Transverse colon (tissue), 4 donors: ENCODE measurements at places on chromosomes 7 and 10. TPM values are rescaled to one million over a fixed set of nuclear protein-coding genes. Genes with fewer than 3 reads are reported as not detected.

Gene ADARB2
- 2.5 TPM for total RNA-seq

Gene SPDYE16
- not detected for total RNA-seq

Gene RAB19
- total RNA-seq, result 17.7 TPM

Gene ARHGEF35
- 25.2 TPM for total RNA-seq

Gene STAG3
- 0.96 TPM for total RNA-seq

Gene UCN3
- total RNA-seq, result 1.6 TPM

- no peaks in the 10 kb centered on the region for H3K4me1 ChIP-seq
- H3K27me3 ChIP-seq, result no peaks in the 10 kb centered on the region
- no peak overlapping the region for H3K4me3 ChIP-seq
- no peaks in the 10 kb centered on the region for H3K36me3 ChIP-seq
- no peak overlapping the region for H3K27ac ChIP-seq
- DNase-seq, result no peak
Measured at GRCh38 chr10:61541960-61542359, 88.8 kb upstream of the TMEM26 start.

DNA sequence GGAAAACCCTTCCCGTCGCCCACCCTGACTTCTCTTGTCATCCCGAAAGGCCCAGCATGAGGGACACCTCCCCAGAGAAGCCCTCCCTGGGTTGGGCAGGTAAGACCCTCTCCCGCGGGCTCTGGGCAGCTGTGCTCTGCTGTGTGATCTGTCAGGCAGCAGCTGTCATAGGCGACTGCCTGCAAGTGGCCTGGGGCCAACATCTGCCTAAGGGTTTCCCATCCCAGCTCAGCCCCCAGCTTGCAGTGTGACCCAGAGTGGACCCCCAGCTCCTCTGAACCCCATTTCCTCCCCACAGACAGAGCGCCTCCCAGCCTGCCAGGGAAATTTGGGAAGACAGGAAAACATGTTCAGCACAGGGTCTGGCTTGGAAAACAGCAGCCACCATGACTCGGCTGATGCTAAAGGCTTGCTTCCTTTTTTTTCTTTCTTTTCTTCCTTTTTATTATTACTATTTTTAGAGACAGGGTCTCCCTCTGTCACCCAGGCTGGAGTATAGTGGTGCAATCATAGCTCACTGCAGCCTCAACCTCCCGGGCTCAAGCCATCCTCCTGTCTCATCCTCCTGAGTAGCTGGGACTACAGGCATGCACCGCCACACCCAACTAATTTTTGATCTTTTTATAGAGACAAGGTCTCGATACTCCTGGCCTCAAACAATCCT, 18.3 kb upstream of the TNRC18 start:
- H3K4me3 ChIP-seq, result no peak overlapping the region
- H3K4me1 ChIP-seq, result peaks cover 11% of the 10 kb centered on the region
- no peaks in the 10 kb centered on the region for H3K36me3 ChIP-seq
- no peak overlapping the region for H3K27ac ChIP-seq
- H3K27me3 ChIP-seq, result no peaks in the 10 kb centered on the region

- H3K27me3 ChIP-seq, result no peaks in the 10 kb centered on the region
- no peak overlapping the region for H3K4me3 ChIP-seq
- H3K36me3 ChIP-seq, result no peaks in the 10 kb centered on the region
Measured at GRCh38 chr10:102426803-102427287, 5.5 kb downstream of the CUEDC2 start.

- no peak for DNase-seq
- no peaks in the 10 kb centered on the region for H3K27me3 ChIP-seq
- no peaks in the 10 kb centered on the region for H3K4me1 ChIP-seq
- no peak overlapping the region for H3K4me3 ChIP-seq
- H3K36me3 ChIP-seq, result no peaks in the 10 kb centered on the region
Measured at GRCh38 chr10:126851414-126852108, 53.7 kb upstream of the DOCK1 start.

DNA sequence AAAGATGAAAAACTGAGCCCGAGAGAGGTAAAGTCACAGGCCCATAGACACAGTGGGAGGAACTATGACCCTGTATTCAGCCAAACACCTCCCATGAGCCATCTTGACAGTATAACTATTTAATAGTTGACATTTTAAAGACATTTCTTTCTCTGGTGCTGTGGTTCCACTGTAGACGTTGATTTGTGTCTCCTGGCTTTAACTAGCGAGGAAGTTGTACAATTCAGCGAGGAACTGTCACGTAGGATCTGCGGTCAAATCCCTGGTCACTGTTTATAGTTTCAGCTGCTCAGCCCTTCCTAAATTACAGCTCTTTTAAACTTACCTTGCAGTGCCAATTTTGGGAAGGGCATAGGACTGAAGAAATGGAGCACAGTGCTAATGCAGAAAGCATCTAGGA, 7.1 kb upstream of the CELF2 start:
- no peaks in the 10 kb centered on the region for H3K36me3 ChIP-seq
- no peak for DNase-seq
- peak overlapping the region; percentile 40 for H3K27ac ChIP-seq
- no peaks in the 10 kb centered on the region for H3K27me3 ChIP-seq

GRCh38 chr7:111785076-111785475, 222.8 kb upstream of the IMMP2L start:
- no peaks in the 10 kb centered on the region for H3K4me1 ChIP-seq
- no peaks in the 10 kb centered on the region for H3K36me3 ChIP-seq
- H3K27me3 ChIP-seq, result no peaks in the 10 kb centered on the region
- no peak overlapping the region for H3K27ac ChIP-seq

- DNase-seq, result peak; percentile 33
- no peaks in the 10 kb centered on the region for H3K27me3 ChIP-seq
- no peaks in the 10 kb centered on the region for H3K4me1 ChIP-seq
- H3K27ac ChIP-seq, result no peak overlapping the region
Measured at GRCh38 chr7:32658034-32658433, 162.7 kb downstream of the AVL9 start.

- peaks cover 53% of the 10 kb centered on the region for H3K36me3 ChIP-seq
- peaks cover 10% of the 10 kb centered on the region for H3K4me1 ChIP-seq
- H3K27ac ChIP-seq, result no peak overlapping the region
- H3K27me3 ChIP-seq, result no peaks in the 10 kb centered on the region
- no peak overlapping the region for H3K4me3 ChIP-seq
Measured at GRCh38 chr7:23520582-23520981, 11.2 kb downstream of the TRA2A start.

DNA sequence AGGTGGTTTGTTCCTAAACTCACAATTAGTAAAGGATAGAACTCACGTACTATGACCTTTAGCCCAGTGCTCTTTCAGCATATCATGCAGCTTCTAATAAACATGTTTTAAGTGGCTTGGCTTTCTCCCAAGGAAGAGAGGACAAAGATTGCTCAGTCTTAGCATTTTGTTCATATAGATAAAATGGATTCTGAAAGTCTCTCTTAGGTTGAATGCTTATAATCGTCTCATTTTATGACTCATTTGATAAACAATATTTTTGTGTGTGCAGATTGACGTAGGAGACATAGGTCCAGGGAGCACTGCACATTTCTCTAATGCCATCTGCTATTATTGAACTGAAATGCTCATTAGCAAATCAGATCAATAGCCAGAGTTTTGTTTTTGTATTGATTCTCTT, 44.8 kb downstream of the GNAT3 start:
- H3K27me3 ChIP-seq, result no peaks in the 10 kb centered on the region
- DNase-seq, result no peak
- no peak overlapping the region for H3K4me3 ChIP-seq

DNA sequence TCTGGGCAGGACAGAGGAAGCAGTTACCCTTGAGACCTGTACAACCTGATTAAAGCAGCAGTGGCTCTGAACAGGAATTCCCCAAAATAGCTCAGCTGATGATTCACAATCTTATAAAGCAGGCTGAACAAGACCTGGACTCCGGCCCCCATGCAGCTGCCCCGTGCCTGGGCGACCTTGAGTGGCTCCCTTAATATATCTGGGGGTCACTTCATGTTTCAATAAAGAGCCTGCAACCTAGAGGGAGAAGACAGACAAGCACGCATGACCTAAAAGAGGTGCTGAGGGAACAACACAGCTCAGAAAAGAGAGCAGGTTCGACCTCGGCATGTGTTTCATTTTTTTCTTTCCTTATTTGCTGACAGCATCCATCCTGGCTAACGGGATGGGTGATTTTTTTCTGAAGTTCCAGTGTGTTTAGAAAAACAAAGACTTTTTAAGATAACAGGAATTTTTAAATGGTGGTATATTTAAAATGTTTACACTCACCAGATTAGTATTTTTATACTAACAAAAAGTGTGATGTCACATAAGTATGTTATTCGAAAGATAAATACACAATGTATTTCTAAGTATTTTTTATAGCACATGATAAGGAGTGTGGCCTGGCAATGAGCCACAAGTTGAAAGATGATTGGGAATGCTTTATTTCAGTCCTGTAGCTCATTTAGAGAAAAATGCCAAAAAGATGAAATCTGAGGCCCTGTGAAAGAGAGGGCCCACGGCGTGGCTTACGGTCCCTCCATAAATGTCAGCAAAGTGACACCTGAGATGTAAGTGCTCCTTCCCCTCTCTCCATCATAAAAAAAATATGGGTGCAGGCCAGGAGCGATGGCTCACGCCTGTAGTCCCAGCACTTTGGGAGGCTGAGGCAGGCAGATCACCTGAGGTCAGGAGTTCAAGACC, 161.3 kb downstream of the SLIT1 start:
- H3K4me1 ChIP-seq, result peaks cover 16% of the 10 kb centered on the region
- H3K27me3 ChIP-seq, result no peaks in the 10 kb centered on the region
- no peak for DNase-seq

DNA sequence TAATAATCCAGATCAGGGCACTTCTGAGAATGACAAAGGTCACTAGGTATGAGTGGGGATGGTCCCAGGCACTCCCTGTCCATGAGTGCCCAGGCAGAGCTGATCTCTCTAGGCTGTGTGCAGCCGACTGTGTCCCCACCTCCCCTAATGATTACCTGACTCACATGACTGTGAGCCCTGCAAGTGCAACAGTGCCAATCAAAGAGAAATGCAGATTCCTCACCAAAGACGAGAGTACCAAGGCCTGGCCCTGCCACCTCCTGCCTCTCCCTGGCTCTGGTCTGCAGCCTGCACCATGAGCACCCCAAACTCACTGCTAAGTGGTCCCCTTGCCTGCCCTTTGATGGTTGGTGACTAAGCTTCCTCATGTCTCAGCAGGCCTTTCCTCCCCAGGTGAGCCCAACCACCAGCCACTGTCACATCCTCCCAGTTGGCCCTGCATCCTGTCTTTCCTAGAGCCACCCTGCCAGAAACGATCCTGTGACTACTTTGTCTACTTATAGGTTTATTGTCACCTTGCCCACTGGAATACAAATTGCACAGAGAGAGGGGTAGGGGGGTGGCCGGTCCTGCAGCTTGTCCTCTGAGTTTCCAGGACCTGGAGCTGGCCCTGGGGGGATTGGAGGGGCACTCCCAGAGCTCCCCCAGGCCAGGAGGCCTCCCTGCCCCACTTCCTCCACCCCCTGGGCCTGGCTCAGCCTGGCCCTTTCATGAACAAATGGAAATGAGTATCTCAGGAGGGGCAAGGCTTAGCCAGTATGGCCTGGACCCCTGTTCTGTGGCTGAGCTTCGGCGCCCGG, 22.4 kb upstream of the GDF10 start:
- no peaks in the 10 kb centered on the region for H3K27me3 ChIP-seq
- no peak overlapping the region for H3K27ac ChIP-seq
- peaks cover 6% of the 10 kb centered on the region for H3K4me1 ChIP-seq

GRCh38 chr7:156461881-156462665, 178.5 kb upstream of the RNF32 start:
- H3K27me3 ChIP-seq, result no peaks in the 10 kb centered on the region
- DNase-seq, result peak; percentile 14
- H3K4me3 ChIP-seq, result no peak overlapping the region
- H3K4me1 ChIP-seq, result no peaks in the 10 kb centered on the region

DNA sequence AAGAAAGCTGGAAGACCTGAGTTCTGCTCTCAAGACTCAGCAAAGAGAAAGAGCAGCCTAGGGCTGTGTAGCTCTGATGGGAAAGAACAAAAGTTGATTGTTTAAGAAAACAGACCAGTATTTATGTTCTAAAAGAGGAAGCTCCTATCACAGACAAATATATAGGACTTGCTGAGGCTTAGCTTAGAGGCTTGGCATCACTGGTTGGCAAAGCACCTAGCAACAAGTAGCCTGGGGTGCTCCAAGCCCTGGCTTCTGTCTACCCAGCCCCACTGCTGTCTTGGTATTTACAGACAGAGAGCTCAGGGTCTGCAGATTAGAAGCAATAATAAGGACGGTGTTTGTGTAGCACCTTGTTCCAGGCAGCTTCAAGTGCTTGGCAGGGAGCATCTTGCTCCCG, 36.9 kb upstream of the CCDC3 start:
- H3K36me3 ChIP-seq, result no peaks in the 10 kb centered on the region
- no peak overlapping the region for H3K4me3 ChIP-seq
- DNase-seq, result no peak

GRCh38 chr10:32232378-32232777, 114.6 kb downstream of the EPC1 start:
- DNase-seq, result no peak
- H3K27me3 ChIP-seq, result no peaks in the 10 kb centered on the region
- no peak overlapping the region for H3K4me3 ChIP-seq
- H3K4me1 ChIP-seq, result no peaks in the 10 kb centered on the region
- no peaks in the 10 kb centered on the region for H3K36me3 ChIP-seq

- peaks cover 21% of the 10 kb centered on the region for H3K4me1 ChIP-seq
- H3K36me3 ChIP-seq, result no peaks in the 10 kb centered on the region
- H3K4me3 ChIP-seq, result peak within 1 kb of the TSS; percentile 70
- peak; percentile 88 for DNase-seq
- peak within 1 kb of the TSS; percentile 93 for H3K27ac ChIP-seq
Measured at GRCh38 chr7:100088621-100089457, at the start of gene COPS6. Gene COPS6 (plus strand): TSS chr7:100088969. CDS start chr7:100088991, 22 bp downstream.
